GM20000 (cell line): ENCODE measurements at places on chromosomes 6 and 20.

GRCh38 chr20:57650266-57650665, 30.0 kb upstream of the ZBP1 start:
- no peak for DNase-seq

DNA sequence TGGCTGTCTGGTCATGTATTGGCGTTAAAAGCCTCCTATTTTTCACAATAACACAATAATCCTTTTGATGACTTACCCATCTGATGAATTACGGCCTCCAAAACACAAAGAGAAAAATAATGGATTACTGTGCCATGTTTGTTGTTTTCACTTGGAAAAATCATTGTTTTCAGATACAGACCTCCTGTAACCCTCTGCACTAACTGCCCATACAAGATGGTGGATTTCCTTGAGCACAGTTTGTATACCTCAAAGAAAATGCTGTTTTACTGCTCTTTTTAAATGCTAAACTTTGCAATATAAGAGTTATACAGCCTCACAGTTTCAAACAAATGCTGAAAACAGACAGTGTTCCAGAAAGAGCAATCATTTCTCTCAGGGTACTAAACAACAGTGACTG, 61.0 kb downstream of the SMLR1 start:
- no peak for DNase-seq

- DNase-seq, result peak; percentile 87
These were observed 6.6 kb upstream of the GUCA1A start for GRCh38 chr6:42166444-42167141.

- DNase-seq, result no peak
These were observed 60.3 kb downstream of the TRERF1 start for GRCh38 chr6:42391441-42391840.

- DNase-seq, result no peak
These were observed 143.2 kb upstream of the SNX9 start for GRCh38 chr6:157679605-157680580.
